Endodermal cell (in vitro differentiated cells): ENCODE measurements at places on chromosomes 11 and 22. TPM values are rescaled to one million over a fixed set of nuclear protein-coding genes. Genes with fewer than 3 reads are reported as not detected.

DNA sequence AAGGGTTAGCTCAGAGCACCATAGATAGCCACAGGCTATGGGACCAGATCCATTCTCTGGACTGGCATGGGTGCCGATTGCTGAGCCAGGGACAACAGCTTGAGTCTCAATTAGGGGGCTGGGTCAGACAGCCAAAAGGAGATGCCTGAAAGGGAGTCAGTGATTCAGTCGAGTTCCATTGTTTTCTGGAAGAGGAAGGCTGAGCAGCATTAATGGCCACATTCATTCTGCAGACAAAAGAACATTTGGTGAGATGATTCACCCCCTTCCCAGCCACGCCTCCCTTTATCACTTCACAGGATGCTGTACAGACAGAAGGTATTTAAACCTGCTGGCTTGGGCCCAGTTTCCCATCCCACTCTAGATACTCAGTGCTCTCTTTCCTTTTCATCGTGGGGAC lies 131.9 kb downstream of the ADAMTS15 start:
- DNase-seq, result peak; percentile 90
- no peak overlapping the region for H3K4me3 ChIP-seq
- peak overlapping the region; percentile 77 for H3K27ac ChIP-seq
- H3K36me3 ChIP-seq, result no peaks in the 10 kb centered on the region
- H3K27me3 ChIP-seq, result no peaks in the 10 kb centered on the region
- H3K4me1 ChIP-seq, result peaks cover 17% of the 10 kb centered on the region

PRR33 gene
- total RNA-seq, result not detected in 3 replicates

EHBP1L1 gene
- 6.2 and 7.8 TPM in 2 replicates for total RNA-seq

DNA sequence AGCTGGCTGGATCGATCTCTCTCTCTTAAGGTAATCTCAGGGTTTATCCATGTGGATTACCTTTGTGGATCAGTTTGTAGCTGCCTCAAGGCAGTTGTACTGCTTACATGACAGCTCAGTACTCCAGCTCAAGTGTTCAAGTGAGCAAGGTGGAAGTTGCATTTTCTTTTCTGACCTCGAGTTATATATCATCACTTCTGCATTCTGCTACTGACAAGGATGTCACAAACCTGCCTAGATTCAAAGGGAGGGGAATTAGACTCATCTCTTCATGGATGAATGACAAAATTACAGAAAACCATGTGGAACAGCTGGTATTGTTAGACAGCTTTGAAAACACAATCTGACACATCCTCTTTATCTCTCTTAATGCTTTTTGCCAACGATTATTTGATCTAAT lies 6.1 kb upstream of the TCN2 start:
- peaks cover 4% of the 10 kb centered on the region for H3K4me1 ChIP-seq
- no peak overlapping the region for H3K27ac ChIP-seq
- no peaks in the 10 kb centered on the region for H3K36me3 ChIP-seq
- no peak overlapping the region for H3K4me3 ChIP-seq

GRCh38 chr11:69697861-69698260 lies 6.0 kb downstream of the FGF19 start:
- H3K4me3 ChIP-seq, result no peak overlapping the region
- H3K27me3 ChIP-seq, result peaks cover 14% of the 10 kb centered on the region
- no peak overlapping the region for H3K27ac ChIP-seq
- no peak for DNase-seq
- H3K4me1 ChIP-seq, result peaks cover 6% of the 10 kb centered on the region
- H3K36me3 ChIP-seq, result no peaks in the 10 kb centered on the region

DNA sequence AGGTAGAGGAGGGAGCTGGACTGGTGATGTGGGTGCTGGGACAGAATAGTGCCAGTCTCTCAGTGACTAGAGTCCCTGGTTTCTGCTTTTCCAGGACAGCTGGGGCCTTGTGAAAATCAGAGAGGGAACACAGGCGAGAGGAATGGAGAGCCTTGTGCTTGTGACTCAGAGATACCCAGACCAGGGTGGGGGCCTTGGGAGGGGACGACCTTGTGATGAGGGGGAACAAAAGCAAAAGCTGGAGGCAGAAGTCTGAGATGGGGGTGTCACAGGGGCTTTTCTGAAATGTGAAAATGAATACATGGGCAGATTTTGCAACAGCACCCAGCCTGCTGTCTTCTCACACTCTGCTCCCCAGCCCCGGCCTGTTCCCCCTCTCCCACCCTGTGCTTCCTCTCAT lies 3.4 kb upstream of the NR1H3 start:
- no peak overlapping the region for H3K27ac ChIP-seq
- no peak for DNase-seq
- H3K27me3 ChIP-seq, result no peaks in the 10 kb centered on the region
- no peaks in the 10 kb centered on the region for H3K4me1 ChIP-seq
- no peaks in the 10 kb centered on the region for H3K36me3 ChIP-seq
- H3K4me3 ChIP-seq, result no peak overlapping the region

DNA sequence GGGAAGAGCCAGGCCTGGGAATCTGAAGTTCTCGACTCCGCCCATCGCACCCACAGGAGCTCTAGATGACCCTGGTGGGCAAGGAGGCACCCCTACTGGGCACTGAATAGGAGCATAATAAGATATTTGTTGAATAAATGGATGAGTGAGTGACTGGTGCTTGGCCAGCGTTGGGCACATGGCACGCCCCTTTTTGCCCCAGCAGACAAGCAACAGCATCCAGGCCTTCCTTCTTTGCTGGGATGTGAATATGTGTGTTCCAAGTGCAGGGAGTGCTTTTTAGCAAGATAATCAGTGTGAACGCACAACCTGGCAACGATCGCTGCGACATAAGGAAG lies 443 bp upstream of the CELF1 start:
- H3K4me3 ChIP-seq, result peak overlapping the region; percentile 76
- no peaks in the 10 kb centered on the region for H3K4me1 ChIP-seq
- H3K27ac ChIP-seq, result peak overlapping the region; percentile 89
- no peak for DNase-seq
- H3K36me3 ChIP-seq, result peaks cover 28% of the 10 kb centered on the region

CEND1 gene
- total RNA-seq, result not detected in 3 replicates

GRCh38 chr11:1499261-1499890 lies 12.8 kb upstream of the MOB2 start:
- no peak overlapping the region for H3K27ac ChIP-seq
- H3K36me3 ChIP-seq, result no peaks in the 10 kb centered on the region
- no peak for DNase-seq
- H3K4me3 ChIP-seq, result no peak overlapping the region
- no peaks in the 10 kb centered on the region for H3K4me1 ChIP-seq

DNA sequence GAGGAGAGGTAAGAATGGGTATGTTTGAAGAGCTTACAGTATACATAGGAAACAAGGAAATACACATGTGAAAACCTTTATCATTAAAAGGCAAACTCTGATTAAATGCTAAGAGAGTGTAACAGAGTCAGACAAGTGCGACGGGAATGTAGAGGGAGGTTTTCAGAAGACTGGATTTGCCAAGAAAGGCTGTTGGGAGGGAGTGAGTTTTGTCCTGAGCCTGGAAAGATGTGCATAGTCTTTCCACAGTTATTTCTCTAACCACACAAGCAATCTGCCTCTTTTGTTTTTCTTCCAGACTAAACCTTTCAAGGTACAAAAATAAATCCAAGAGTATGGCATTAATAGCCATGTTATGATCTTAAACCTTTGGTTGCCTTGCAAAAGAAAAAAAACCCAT lies 170.9 kb downstream of the KIRREL3 start:
- no peaks in the 10 kb centered on the region for H3K4me1 ChIP-seq
- no peak overlapping the region for H3K4me3 ChIP-seq
- H3K27me3 ChIP-seq, result peaks cover 4% of the 10 kb centered on the region
- no peak for DNase-seq
- no peak overlapping the region for H3K27ac ChIP-seq

DNA sequence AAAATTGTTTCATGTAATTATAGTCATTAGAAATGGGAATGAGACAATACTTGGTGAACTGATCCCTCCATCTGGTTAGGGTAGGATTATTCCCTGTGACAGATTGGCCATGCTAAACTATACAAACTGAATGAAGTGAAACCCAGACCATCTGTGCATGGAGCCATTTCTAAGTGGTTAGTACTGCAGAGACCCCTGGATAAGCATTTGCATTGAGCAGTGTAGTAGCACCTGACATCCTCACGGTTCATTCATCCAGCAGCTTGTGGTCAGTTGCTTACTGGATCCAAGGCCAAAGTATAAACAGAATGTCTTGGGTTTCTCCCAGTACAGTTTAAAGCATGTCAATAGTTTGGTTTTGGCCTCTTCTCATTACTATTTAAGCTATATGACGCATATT lies 93.8 kb upstream of the ARHGAP42 start:
- no peak overlapping the region for H3K4me3 ChIP-seq
- no peak overlapping the region for H3K27ac ChIP-seq
- H3K27me3 ChIP-seq, result peaks cover 82% of the 10 kb centered on the region
- DNase-seq, result no peak
- H3K4me1 ChIP-seq, result no peaks in the 10 kb centered on the region
- no peaks in the 10 kb centered on the region for H3K36me3 ChIP-seq

KRTAP5-11 gene
- total RNA-seq, result 1.6 and 2.9 TPM in 2 replicates

- peaks cover 6% of the 10 kb centered on the region for H3K4me1 ChIP-seq
- H3K36me3 ChIP-seq, result peaks cover 62% of the 10 kb centered on the region
- no peak for DNase-seq
- no peaks in the 10 kb centered on the region for H3K27me3 ChIP-seq
- no peak overlapping the region for H3K27ac ChIP-seq
Observed at GRCh38 chr11:3830730-3831129, 10.0 kb downstream of the RHOG start.
